ENCODE measurements at places on chromosomes 11 and 22. TPM values are rescaled to one million over a fixed set of nuclear protein-coding genes. Genes with fewer than 3 reads are reported as not detected.

DNA sequence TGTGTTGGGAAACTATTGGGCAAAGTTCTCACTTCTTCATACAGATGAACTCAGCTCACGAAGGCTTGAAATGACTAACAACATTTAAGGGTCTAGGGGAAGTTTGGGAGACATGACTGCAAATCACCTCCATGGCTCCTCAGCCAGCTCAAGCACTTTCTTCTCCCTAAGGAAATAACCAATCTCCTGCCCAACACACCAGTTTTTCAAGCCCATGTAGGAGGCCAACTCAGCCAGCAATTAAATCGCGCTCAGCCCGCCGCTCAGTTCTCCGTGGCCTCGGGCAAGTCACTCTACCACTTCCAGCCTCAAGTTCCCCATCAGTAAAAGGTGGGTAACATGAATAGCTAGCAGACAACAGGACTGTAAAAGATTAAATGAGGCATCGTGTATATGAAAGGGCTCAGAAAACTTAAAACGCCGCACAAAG, 796 bp downstream of the POLDIP3 start:
- no peak for DNase-seq

- no peak for DNase-seq
Measured at GRCh38 chr11:116275635-116276034, 497.2 kb downstream of the BUD13 start.

The HTR3A gene
- not detected for total RNA-seq

- DNase-seq, result no peak
Measured at GRCh38 chr11:77003963-77004362, 30.2 kb upstream of the B3GNT6 start.

The SLC15A3 gene
- 6.8 TPM for total RNA-seq

DNA sequence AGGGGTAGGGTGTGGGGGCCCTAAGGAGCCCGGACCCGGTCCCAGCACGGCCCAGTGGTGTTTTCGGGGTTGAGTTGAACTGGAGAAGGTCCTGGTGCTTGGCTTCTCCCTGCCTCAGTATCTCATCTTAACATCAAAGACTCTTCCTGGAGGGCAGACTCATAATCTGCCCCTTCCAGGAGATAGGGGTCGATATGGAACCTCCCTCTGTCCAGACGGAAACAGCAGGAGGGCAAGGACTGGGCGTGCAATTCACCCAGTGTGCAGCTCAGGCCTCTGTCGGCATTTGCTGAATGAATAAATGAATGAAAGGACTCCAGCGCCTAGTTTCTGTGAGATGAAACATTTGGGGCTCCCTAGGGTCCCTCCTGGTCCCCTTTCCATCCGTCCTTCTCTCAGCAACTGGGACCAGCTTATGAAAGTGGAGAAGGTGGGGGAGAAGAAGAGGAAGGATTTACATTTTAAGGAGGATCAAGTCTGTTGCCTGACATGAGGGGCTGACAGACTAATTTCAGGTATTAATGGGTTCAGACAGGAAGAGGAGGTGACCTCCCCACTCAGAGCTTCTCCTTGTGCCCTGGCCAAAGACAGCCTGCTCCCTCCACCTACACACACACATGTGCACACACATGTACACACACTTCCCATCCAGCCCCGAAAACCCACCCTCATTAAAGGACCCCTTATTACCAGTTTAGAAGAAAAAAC, 1.1 kb upstream of the SHISA8 start:
- no peak for DNase-seq

DNA sequence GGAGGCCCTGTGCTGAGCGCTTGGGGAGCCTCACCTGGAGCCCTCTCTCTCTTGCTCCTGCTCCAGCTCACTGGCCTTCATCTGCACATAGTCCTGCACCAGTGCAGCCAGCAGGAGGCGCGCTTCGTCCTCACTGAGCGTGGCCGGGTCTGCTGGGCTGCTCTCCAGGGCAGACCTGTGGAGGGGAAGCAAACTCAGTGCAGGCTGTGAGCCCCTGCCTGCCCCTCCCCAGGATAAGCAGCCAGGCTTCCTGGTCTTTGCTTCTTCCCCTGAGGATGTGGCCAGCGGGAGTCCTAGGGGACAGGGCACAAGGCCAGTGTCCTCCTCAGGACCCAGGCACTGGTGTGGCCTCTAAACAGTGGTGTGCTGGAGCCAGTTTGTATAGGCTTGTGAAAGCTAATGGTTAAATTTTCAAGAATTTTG, 2.2 kb downstream of the CALCA start:
- peak; percentile 77 for DNase-seq
